Brain microvascular endothelial cell (primary cell): ENCODE measurements at places on chromosomes 1 and 21.

DNA sequence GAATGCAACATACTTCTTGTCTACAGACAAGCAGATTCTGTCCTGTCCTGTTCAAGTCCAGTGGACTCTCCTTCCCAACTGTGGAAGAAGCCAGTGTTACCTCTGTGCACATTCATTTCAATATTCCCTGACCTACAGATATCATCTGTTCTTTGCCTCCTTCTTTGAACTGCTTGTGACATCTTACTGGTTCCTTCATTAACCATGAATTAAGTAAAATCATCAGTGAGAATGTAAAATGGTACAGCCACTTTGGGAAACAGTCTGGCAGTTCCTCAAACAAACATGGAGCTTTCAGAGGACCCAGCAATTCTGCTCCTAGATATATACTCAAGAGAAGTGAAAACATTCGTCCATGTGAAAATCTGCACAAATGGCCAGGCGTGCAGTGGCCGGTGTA is 6.8 kb downstream of the SRARP start:
- no peak for DNase-seq

DNA sequence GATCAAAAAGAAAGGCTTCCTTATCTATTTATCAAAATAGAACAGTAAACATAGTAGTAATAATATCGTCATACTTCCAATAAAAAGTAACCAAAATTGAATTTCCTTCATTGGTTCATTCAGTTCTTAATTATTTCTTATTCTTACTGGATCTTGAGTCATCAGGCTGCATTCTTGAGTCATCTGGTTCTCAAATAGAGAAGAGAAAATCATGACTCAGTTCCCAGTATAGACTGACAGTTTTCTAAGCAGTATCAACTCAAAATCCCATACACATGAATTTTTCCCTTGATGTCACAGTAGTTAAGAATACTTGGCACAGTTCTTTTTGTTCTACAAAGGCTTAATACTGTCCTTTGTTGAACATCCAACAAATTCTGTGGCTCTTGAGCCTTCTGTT is 626.9 kb upstream of the ADGRL4 start:
- no peak for DNase-seq

DNA sequence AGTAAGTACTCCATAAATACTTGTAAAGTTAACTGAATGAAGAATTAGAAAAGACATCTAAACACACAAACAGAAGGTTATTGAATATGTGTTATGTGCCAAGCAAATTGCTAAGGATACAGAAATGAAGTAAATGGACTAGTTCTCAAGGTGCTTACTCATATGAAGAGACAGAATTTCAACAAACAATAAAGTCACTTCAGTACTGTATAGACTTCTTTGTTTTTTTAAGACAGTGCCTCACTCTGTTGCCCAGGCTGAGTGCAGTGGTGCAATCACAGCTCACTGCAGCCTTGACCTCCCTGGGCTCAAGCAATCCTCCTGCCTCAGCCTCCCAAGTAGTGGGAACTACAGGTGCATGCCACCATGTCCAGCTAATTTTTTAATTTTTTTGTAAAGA is 57.3 kb downstream of the SERBP1 start:
- no peak for DNase-seq

DNA sequence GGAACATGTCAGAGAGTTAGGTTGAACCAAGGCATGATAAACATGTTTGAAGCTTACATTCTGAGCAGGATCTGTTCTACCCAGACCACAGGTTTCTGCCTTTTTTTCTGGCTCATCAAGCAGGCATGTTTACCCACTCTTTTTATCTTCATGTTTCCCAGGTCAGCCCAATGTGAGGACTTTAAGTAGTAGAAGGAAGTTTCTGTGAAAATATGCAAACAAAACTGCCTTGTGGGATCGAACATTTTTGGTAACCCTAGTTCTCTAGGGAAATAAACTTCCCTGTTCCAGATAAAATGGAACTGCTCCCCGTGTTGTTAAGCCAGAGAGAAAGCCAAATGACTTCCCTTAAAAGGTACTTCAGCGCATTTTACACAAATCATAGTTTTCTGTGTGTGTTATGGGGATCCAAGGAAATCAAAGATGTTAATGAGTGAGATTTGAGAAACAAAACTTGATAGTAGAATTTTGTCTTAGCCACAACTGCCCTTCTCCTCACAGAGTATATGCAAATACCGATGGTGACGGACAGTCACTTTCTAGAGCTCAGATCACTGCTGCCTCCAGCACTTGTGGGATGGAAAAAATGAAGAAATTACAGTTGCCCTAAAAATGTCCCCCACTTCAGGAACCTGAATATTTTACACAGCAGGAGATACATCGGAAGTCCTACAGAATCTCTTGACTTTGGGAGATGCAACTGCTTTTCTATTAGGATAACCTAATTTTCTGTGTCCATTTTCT is 765 bp upstream of the HIPK1 start:
- no peak for DNase-seq

DNA sequence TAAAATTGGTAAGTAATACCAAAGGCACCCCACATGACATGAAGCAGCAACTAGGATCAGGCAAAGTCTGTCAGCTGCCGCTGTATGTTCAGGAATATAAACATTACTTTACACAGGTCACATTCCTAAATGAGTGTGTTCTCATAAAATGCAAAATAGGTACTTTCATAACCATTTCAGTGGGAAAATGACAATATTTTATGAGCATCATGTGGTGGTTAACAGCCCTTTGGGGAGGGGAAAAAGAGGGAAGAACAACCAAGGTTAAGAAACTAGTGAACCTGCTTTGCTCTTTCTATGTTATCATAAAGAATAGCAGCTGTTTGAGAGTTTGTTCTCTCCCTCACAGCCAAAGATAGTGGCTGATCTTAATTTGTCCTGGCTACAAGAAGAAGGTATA is 105.4 kb upstream of the LBR start:
- no peak for DNase-seq

DNA sequence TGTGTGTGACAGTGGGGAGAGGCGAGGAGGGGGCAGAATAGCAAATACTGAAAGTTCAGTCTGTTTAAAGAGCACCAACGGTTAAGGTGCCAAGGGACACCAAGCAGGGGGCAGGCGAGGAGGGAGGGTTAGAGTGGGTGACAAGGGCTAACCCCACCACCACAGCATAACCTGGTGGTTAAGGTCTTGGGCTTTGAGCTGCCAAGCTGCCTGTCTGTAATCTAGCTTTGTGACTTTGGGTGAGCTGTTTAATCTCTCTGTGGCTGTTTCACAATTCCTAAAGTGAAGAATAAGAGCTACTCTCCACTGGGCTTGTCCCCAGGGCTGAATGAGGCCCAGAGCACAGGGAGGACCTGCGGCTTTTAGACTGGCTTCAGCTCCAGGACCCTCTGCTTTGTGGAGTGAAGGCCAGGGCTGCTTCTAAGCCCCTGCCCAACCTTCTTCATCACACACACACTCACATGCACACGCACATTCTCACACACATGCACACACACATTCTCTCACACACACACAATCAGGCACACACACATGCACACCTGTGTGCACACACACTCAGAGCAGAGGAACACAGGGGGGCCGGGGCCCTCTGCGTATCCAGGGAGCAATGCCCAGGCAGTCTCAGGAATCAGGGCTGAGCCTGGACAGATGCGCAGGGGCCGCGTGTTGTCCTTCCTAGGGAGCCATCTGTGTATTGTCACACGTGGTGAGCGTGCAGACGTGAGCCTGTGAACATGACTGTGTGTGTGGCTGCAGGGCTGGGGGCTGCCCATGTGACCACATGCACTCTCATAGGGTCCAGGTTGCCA is 101.6 kb upstream of the TARDBP start:
- DNase-seq, result no peak

- no peak for DNase-seq
Measured at GRCh38 chr1:20074725-20075171, 4.8 kb downstream of the PLA2G5 start.

GRCh38 chr1:89548122-89548857 is 23.7 kb downstream of the LRRC8B start:
- DNase-seq, result no peak

DNA sequence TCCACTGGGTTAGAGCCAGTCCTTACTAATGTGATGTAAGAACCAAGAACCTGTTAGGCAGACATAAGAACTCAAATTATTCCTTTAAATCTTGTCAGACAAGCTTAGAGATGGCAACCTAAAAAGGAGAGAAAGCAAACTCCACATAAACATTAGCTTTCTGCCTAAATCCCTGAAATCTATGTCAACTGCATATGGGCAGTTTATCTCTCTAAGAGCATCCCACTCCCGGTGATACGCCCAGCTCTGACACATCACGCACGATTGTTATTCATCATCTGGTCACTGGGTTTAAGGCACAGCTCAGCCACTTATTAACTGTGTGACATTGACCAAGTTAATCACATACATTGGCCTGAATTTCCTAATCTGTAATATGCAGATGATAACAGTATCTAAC is 323.7 kb downstream of the HHIPL2 start:
- no peak for DNase-seq

- DNase-seq, result no peak
Measured at GRCh38 chr1:6953907-6954364, 168.7 kb downstream of the CAMTA1 start.

- DNase-seq, result no peak
Measured at GRCh38 chr21:25179116-25179515, 428.2 kb downstream of the MRPL39 start.
